ENCODE measurements at places on chromosomes 4 and X. TPM values are rescaled to one million over a fixed set of nuclear protein-coding genes. Genes with fewer than 3 reads are reported as not detected.

DNA sequence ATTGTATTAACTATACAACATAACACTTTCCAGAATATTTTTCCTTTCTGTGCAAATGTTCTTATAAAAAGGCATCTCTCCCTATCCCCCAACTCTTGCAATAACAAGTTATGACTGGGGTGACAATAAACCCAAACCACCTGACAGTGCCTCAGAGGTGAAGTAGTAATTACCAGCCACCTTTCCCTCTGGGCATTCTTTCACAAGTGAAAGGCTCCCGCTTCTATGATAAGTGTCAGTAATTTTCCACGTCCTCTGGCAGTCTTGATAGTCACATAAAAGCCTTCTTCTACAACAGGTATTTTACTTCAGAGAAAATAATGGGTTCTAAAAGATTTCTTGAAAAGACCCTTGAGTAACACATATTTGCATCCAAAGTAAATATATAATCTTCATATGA lies 82.7 kb downstream of the MANBA start:
- no peak for DNase-seq

Gene AWAT1
- polyA plus RNA-seq: not detected

DNA sequence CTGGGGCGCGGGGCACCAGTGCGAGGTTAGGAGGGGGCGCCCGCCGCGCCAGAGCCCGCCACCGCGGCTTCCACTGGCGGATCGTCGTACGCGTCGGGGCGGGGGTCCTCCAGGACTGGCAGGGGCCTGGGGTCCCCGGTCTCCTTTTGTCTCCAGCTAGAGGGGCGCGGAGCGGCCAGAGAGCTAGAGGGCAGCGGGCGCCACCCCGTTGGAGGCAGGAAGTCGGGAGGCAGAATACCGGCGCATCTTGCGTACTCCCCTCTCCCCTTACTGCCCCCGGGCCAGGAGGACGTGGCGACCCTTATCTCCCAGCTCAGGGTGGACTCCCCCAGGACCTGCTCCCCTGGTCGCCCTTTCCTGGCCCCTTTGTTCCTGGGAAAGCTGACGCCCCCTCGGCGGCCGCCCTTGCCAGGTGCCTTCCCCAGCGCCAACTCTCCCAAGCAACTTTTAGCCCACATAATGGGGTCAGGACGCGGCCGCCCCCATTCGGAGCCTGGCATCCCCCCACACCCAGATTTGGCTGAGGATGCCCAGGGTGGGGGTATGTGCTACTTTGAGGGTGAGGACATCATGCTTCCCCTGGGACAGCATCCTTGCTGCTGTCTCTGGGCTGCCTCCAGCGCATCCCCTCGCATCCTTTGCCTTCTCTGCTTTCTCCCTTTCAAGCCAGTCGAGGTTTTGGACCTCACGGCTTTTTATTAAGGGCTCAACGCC lies 933 bp downstream of the CNKSR2 start:
- peak; percentile 0 for DNase-seq

Gene AADAT
- polyA plus RNA-seq: 20.8 TPM

DNA sequence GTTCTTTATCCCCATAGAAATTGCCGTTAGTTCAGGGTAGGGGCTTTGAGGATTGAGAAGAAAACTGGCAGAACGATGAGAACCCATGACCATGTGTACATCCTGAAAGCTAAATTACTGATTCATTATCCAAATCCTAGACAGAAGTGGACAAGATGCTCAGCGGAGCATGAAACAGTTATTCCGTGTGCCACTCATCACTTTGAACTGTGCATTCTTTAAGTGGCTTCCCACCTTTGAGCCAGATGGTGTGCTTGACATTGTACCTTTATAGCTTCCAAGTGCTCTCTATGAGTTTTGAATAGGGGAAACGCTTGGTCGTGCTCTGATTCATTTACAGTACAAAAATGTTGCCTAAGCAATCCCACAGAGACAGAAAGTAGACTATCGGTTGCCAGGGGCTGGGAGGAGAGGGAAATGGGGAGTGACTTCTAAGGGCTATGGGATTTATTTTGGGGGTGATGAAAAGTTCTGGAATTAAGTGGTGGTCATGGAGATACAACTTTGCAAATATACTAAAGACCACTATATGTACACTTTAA lies 100.0 kb downstream of the DOCK11 start:
- DNase-seq: no peak

Gene TRPC5OS
- 0.13 TPM for polyA plus RNA-seq

- no peak for DNase-seq
Observed at GRCh38 chrX:34624416-34624815, 32.7 kb downstream of the TMEM47 start.

DNA sequence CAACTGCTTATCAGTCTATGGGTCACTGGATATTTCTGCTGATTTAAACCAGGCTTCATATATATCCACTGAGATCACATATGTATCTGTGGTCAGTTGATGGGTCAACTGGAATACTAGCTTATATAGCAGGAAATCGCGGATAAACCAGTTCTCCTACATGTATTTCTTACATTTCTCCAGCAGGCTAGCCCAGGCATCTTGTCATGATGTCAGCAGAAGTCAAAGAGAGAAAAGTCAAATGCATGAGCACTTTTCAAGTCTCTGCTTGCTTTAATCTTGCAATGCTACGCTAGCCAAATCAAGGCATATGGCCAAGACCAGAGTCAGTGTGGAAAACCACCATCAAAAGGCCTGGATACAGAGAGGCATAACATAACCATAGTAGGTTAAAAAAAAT lies 1008.8 kb upstream of the DIAPH2 start:
- no peak for DNase-seq

Gene SPATA18
- polyA plus RNA-seq: 1.5 TPM

Gene PABPC1L2B
- polyA plus RNA-seq: 0.09 TPM

GRCh38 chrX:13433298-13433605 lies 113.4 kb upstream of the ATXN3L start:
- no peak for DNase-seq

DNA sequence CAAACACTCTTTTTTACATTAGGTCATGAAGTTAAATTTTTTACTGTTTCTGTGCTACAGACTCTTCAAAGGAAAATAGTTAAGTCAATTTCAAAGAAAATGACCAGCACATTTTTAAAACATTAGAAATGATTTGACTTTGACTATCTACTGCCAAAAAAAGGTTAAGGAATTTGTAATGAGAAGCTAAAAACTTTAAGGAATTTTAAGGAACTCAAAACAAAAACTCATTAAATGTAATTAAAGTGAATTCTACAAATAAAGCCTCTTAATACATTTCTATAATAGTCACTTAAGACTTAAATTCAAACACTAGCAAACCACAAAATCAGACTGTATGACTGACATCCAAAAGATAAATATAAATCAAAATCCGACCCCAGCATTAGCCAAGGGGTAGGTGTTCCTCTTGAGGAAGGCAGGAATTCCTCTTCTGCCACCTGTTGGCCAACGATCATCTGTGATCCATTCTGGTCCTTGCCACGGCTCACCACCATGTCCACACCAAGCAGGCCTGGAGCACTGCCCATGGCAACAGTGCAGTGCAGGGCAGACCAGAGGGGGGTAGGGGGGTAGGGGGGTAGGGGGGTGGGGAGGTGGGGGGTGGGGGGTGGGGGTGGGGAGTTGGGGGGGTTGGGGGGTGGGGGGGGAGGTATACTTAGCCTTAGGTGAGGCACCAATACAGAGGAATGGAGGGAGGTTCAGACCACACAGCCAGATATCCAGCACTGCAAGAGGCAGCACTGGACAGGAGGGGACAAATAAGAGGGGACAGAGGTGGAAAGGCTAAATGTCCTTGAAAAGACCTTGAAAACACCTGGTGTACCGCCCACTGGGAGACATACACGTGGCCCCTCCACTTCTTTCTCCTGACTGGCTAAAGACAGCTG lies 287.4 kb downstream of the CHIC1 start:
- no peak for DNase-seq

DNA sequence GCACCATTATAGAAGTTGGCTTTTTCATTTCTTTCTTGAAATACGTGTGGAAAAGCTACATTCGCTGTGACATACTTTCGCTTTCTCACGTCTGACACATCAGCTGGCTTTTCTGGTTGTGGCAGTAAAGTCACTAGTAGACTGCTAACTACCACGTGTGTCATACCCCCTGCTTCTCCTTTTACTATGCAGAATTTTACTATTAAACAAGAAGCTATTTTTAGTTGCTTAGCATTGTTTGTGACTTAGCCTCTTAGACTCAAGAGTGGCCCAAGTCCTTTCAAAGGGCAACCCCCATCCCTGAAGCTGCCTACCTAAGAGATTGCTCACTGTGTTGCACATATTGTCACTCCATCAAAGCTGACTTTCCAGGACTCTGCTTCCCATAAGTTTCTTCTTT lies 2.1 kb upstream of the IL2 start:
- DNase-seq: no peak

Gene RBM47
- polyA plus RNA-seq: 87.4 TPM
